ENCODE measurements at places on chromosomes 11 and 22.
A peak's percentile ranks its signal among the peaks of the same experiment; 100 is the strongest.

DNA sequence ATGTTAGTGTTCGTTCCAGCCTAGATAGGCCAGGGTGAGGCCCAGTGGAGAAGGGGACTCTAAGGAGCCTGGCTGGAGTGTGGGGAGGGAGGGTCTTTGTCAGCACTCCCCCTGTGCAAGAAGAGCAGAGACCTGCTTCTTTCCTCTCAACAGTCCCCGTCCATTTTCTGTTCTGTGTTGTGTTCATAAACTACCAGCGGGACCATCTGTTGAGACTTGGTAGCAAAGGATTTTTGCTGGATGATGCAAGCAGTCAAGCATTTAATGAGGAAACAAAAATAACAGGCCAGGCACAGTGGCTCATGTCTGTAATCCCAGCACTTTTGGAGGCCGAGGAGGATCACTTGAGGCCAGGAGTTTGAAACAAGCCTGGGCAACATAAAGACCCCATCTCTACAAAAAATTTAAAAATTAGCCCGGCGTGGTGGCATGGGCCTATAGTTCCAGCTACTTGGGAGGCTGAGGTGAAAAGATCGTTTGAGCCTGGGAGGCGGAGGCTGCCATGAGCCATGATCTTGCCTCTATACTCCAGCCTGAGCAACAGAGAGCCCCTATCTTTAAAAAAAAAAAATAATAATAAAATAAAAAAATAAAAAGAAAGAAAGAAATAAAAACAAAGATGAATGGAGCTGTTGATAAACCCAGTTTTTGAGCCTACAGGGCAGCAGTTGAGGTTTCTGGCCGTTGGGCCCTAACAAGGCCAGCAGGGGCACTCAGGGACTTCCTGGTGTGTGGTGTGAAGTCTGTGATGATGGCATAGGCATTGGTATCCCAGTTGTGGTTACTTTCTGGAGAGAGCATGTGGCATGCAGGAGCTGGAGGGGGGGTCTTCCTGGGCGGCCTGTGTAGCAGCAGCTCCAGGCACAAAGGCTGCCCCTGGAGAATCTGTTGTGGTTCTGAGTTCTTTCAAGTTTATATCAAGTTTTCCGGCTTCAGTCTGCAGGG, 1.7 kb upstream of the TXNRD2 start:
- no peak for DNase-seq

GRCh38 chr11:19660076-19660475, 52.6 kb upstream of the NAV2 start:
- DNase-seq, result peak; percentile 2

- DNase-seq, result no peak
These were observed 199.3 kb downstream of the PGR start for GRCh38 chr11:100930185-100930778.

- no peak for DNase-seq
These were observed 110.2 kb downstream of the PKNOX2 start for GRCh38 chr11:125274774-125275173.

- no peak for DNase-seq
These were observed 112.4 kb downstream of the KIRREL3 start for GRCh38 chr11:126888115-126888712.

DNA sequence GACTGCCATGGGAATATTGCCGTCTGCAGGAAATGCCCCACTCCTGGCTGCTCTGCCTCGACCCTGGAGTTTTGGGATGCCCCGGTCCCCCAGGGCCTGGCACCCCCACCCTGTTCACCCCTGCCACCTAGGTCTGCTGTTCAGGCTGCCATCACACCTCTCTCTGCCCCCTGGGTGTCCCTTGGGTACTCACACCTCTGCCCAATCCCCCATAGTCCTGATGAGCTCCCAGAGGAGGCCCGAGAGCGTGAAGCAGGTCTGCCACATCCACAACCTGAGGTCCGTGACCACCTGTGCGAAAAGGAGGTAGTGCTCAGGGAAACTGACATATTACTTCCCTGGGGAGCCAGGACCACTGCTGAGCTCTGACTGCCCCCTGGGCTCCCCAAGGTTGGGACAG, 20.2 kb upstream of the DRICH1 start:
- DNase-seq, result no peak

GRCh38 chr11:92659793-92660192, 309.7 kb upstream of the MTNR1B start:
- DNase-seq, result no peak

DNA sequence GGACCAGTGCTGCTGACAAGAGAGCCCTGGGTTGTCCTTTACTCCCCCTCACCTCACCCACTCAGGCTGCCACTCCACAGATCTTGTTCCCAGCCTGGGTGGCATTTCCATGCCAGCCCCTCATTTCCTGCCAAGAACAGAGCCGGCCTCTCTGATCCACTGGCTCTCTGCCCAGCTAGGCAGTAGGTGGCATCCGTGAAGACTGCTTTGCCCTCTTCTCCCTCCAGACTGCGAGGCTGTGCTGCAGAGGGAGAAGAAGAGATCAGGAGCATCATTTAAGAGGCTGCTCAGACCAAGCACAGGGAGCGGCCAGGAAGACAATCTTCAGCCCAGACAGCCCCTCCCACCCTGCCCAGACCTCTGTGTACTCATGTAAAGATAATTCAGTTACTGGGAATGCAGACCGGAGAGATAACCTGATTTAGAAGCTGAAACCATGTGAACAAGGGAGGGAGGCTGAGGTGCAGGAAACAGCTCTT, 126.9 kb upstream of the NCAM1 start:
- DNase-seq, result no peak

GRCh38 chr11:44498089-44498871, 67.2 kb upstream of the CD82 start:
- DNase-seq, result no peak

- peak; percentile 3 for DNase-seq
These were observed 929 bp downstream of the PRDM10 start for GRCh38 chr11:130001461-130002351.

DNA sequence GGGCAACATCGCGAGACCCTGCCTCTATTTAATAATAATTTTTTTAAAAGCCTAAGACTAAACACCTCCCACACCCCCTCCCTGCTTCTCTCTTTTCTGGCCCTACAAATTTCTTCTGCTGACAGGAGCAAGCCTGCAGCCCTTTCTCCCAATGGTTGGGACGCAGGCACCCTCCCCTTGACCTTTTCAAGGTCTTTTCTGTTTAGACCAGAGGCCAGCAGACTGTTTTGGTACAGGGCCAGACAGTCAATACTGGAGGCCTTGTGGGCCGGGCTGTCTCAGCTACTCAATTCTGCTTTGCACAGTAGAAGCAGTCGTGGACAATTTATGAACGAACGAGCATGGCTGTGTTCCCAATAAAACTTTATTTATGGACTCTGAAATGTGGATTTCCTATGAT, 92.3 kb downstream of the SCN3B start:
- no peak for DNase-seq

DNA sequence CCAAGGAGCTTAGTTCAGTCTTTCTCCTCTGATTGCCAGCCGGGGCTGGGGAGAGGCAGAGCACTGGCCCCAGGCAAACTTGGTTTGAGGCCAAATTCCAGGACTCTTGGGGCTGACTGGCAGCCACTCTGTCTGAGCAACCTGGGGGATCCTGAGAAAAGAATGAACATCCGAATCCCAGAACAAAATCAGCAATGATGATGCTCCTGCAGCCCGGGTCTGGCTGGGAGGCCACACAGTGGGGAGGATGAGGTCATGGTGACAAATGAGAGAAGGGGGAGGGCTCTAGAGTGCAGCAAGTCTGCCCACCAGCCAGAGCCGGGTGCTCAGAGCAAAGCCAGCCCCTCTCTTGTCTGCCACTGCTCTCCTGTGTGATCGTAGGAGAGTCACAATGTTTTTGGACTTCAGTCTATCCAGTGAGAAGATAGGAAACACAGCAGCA, 71.8 kb upstream of the PAX6 start:
- DNase-seq, result no peak

DNA sequence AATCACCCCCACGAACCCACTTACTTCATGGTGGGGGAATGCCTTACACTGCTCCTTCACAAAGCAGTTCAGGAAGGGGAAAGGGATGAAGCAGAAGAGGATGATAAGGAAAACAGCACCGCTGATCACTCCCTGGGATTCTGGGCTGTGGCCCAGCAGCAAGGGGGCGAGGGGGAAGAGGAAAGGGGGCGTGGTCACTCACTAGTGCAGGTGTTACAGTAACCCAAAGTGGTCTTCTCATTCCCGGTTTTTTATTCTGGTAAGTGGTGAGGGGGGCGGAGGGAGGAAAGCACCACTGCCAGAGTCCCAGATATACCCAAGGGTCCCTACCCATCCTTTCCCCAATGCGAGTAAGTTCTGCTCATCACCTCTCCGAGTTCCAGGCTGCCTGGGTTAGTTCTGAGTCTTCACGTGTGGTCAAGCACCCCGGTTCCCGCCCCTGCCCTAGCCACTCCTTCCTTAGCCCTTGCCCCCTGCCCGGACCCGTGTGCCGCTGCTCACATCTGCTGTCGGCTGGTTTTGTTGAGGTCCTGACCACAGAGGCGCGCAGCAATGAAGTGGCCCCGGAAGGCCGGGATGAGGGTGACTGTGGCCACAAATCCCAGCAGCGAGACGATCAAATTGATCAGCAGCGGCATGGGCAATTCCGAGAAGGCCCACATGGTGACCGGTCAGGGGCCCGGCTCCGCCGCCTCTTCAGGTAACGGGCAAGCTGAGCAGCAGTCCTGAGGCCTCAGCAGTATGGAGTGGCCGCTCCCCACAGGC, 477 bp downstream of the DPAGT1 start:
- no peak for DNase-seq

DNA sequence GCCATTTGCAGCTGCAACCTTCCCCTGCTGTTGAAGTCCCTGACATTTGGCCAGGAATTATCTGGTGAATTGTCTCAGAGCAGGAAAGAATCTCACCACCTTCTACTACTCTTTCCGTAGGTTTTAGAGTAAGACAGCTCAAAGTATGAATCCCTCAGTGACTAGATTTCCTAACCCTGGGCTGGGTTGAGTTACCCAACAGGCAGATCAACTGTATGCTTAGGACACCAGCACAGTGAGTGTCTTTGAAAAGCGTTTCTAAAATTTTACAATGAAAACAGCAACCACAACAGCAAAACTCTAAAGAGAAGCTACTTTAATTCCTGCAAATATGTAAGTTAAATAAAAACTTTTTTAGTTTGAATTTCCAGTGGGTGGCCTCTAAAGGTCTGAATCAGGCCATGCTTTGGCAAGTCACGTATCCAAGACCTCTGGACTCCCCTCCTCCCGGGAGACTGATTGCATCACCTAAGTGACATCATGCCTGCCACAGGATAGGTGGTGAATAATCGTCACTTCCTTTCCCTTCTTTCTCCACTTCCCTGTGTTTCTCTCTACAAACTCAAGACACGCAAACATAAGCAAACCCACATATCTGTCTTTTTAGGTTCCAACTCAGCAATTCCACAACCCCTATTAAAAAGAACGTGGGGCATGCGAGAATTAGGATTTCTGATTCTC, 7.8 kb downstream of the OR8B12 start:
- DNase-seq, result no peak

- no peak for DNase-seq
These were observed 188.3 kb upstream of the BLID start for GRCh38 chr11:122304306-122304705.

GRCh38 chr22:42368379-42369249, 63.6 kb downstream of the NFAM1 start:
- DNase-seq, result peak; percentile 3

DNA sequence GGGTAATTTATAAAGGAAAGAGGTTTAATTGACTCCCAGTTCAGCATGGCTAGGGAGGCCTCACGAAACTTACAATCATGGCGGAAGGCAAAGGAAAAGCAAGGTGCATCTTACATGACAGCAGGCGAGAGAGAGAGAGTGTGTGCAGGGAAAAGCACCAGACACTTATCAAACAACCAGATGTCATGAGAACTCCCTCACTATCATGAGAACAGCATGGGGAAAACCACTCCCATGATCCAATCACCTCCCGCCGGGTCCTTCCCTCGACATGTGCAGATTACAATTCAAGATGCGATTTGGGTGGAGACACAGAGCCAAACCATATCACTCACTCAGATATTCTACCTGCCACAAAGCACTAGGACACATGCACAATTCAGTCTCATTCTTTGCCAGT, 48.1 kb upstream of the HMGXB4 start:
- DNase-seq, result no peak

GRCh38 chr11:132405728-132406127, 1035.3 kb downstream of the NTM start:
- no peak for DNase-seq

DNA sequence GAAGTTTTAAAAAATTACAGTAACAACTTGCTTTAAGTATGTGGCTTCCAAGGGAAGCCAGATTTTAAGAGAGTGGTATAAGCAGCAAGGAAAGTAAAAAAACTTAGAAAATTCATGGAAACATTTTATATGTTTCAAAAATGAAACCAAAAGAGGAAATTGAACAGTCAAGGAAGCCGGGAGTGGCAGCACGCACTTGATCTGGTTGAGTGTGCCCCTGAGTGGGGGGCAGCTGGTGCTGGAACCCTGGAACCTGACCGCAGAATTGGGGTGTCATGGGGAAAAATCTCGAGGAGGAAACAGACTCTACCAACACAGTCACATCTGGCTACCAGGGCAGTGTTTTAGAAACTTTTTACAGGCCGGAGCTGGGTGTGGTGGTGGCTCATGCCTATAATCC, 14.0 kb downstream of the MICALL1 start:
- DNase-seq, result no peak

- no peak for DNase-seq
These were observed 1.1 kb upstream of the SHISA8 start for GRCh38 chr22:41915786-41916493.

All from stimulated activated CD4-positive, alpha-beta T cell treated with anti-CD3 and anti-CD28 coated beads, Interleukin-2, amount 100 ng/mL, for 4 hours (primary cell).